ENCODE measurements at places on chromosomes 5 and 9. TPM values are rescaled to one million over a fixed set of nuclear protein-coding genes. Genes with fewer than 3 reads are reported as not detected.

EXOC3 gene
- 16.4 TPM for total RNA-seq

PCDHGA12 gene
- 27.1 TPM for total RNA-seq

PHF19 gene
- total RNA-seq, result 9.6 TPM

MPDZ gene
- 28.0 TPM for total RNA-seq

PCDHGB7 gene
- total RNA-seq, result 7.8 TPM

GABBR2 gene
- 0.32 TPM for total RNA-seq

TMEM215 gene
- not detected for total RNA-seq

RUSC2 gene
- 37.6 TPM for total RNA-seq

GGTA1 gene
- total RNA-seq, result not detected

TNFAIP8 gene
- 13.9 TPM for total RNA-seq

SPATA31A3 gene
- total RNA-seq, result not detected

NDUFA8 gene
- 31.6 TPM for total RNA-seq

ADAMTS12 gene
- 39.0 TPM for total RNA-seq

SLC25A48 gene
- total RNA-seq, result not detected

GPX8 gene
- total RNA-seq, result 140 TPM

CDKN2B-AS1 gene
- total RNA-seq, result 0.18 TPM

NRG2 gene
- not detected for total RNA-seq

ZNF454 gene
- total RNA-seq, result 1.9 TPM
